ENCODE measurements at places on chromosomes 6 and 20. TPM values are rescaled to one million over a fixed set of nuclear protein-coding genes. Genes with fewer than 3 reads are reported as not detected.

- no peak for DNase-seq
Measured at GRCh38 chr6:91705646-91706045, 1118.8 kb upstream of the MAP3K7 start.

- DNase-seq = peak; percentile 47
Measured at GRCh38 chr6:159608961-159609651, 83.9 kb downstream of the SOD2 start.

GRCh38 chr20:4869290-4870193, 131.8 kb downstream of the SLC23A2 start:
- DNase-seq = no peak

Gene KIF6
- total RNA-seq = 0.49 TPM

GRCh38 chr6:168468045-168468444, 27.1 kb downstream of the SMOC2 start:
- no peak for DNase-seq

DNA sequence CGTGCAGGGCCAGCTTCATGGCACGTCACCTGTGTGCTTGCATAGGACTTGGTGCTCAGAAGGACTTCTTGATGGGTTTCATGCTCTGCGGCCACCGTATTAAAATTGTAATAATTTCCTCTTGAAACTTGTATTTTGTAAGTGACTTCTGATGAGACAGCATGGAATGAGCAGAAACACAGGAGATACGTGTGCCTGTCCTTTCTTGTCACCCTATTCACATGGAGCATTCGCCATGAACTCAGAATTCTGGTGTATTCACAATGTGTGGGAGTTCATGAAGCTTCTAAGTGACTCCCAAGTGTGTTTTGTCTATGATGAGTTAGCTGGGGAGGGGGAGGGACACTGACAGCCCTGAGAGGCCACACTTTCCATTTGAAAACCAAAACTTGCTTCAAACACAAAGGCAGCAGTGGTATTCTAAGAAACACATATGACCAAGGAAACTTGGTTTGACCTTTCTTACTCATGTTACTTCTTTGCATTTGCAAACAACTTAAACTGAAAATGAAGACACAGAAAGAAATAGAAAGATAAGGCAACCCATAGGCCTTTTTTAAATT, 92.1 kb upstream of the NEDD9 start:
- DNase-seq = no peak

Gene ZNF512B
- total RNA-seq = 30.6 TPM

Gene TTK
- total RNA-seq = 33.2 TPM

GRCh38 chr20:21665687-21666446, 39.6 kb upstream of the PAX1 start:
- DNase-seq = no peak

Gene MANEA
- 10.9 TPM for total RNA-seq

Gene FRK
- 2.9 TPM for total RNA-seq
